ENCODE measurements at places on chromosomes 11 and 22.

- no peak for DNase-seq
Observed at GRCh38 chr11:120882175-120882574, 141.7 kb upstream of the TBCEL start.

- no peak for DNase-seq
Observed at GRCh38 chr11:96075532-96075959, 151.6 kb upstream of the MTMR2 start.

DNA sequence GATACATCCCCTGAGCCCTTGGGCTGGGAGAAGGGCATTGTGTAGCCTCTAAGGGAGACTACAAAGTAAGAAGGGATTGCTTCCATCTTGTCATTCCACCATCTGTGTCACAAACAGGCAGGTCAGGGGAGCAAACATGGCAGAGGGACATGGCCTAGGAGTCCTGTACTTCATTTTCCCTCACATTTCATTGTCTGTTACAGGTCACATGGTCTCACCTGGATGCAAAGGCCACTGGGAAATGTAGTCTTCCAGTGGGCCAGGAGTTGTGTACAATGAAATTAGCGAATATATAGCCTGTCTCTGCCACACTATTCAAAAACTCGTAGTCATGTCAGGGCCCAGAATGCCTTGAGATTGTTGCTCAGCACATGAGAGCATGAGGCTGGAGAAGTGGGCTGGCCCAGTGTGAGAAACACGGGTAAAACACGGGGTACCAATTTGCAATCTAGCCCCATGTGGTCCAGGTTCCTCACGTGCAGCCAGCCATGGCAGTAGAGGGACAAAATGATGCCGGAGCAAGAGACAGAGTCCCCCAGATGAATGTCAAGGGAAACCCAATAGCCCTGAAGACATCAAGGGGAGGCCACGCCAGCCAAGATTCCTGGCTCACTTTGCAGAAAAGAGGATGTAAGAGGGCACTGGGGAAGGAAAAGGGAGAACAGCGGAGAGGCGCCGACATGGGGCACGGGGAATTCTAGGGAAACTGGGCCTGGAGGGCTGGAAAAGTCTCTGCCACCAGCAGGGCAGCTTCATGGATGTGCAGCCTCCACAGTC lies 47.7 kb upstream of the EMID1 start:
- no peak for DNase-seq

DNA sequence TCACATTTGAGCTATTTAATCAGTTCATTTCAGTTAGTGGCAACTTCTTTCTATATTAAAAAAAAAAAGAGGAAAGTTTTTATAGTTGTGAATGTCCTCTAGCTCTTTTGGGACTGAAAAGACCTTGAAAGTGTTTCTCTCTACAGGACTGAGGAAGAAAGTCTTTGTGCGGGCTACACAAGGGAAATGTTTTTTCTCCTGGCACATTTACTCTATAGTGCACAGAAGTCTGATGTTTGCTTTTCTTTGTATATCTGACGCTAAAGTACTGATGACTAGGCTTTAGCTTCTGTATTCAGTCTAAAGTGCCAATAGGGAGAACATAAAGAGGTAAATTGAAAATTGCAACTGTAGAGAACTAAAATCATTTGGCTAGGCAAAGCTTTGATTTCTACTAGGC lies 737.4 kb upstream of the LUZP2 start:
- DNase-seq, result no peak

- DNase-seq, result peak; percentile 74
Observed at GRCh38 chr22:35921777-35922176, 106.8 kb downstream of the RBFOX2 start.

GRCh38 chr11:112722148-112722547 lies 239.1 kb upstream of the NCAM1 start:
- DNase-seq, result no peak

DNA sequence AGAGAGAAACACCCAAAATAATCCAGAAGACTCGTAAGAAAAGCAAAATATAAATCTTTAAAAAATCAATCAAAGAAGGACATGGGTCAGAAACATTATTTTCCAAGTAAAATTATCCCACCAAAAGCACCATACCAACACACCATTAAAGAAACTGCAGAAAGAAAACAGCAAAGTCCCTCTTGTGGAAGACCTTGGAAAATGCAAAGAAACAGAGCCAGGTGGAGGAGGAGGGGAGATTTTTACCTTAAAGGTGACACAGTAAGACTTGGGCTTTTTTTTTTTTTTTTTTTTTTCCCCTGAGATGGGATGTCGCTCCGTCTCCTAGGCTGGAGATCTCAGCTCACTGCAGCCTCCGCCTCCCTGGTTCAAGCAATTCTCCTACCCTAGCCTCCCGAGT lies 123.8 kb downstream of the LARGE1 start:
- DNase-seq, result no peak

- no peak for DNase-seq
Observed at GRCh38 chr11:21582791-21583190, 610.1 kb upstream of the ANO5 start.

- no peak for DNase-seq
Observed at GRCh38 chr11:63517156-63517555, 11.3 kb downstream of the LGALS12 start.

- no peak for DNase-seq
Observed at GRCh38 chr22:39292031-39292462, 27.4 kb downstream of the RPL3 start.

- no peak for DNase-seq
Observed at GRCh38 chr11:35122308-35122707, 16.7 kb upstream of the CD44 start.

- no peak for DNase-seq
Observed at GRCh38 chr11:57378186-57378585, 2.8 kb downstream of the PRG3 start.

GRCh38 chr22:27228771-27229170 lies 571.4 kb downstream of the MIAT start:
- no peak for DNase-seq

- no peak for DNase-seq
Observed at GRCh38 chr22:29641700-29642330, 38.4 kb downstream of the NF2 start.
